Stimulated activated CD8-positive, alpha-beta memory T cell treated with anti-CD3 and anti-CD28 coated beads, Interleukin-4, amount 100 ng/mL, for 1 hour (primary cell): ENCODE measurements at places on chromosomes 2 and 18.

DNA sequence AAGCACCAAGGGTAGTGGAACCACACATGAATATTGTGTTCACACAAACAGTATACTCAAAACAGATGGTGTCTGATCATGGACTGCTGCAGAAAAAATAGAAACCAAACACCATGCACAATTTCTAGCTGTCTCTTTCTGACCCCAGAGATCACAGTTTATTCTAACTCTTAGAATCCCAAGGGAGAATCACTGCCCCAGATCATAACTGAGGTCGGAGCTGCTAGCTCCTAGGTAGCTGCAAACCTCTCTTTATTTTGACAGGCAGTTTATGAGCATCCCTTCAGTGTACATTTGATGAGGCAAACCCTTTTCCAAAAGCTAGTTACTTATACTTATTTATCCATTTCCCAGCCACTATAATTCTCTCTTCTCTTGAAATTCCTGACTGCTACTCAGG is 439.1 kb upstream of the HNMT start:
- DNase-seq = no peak

DNA sequence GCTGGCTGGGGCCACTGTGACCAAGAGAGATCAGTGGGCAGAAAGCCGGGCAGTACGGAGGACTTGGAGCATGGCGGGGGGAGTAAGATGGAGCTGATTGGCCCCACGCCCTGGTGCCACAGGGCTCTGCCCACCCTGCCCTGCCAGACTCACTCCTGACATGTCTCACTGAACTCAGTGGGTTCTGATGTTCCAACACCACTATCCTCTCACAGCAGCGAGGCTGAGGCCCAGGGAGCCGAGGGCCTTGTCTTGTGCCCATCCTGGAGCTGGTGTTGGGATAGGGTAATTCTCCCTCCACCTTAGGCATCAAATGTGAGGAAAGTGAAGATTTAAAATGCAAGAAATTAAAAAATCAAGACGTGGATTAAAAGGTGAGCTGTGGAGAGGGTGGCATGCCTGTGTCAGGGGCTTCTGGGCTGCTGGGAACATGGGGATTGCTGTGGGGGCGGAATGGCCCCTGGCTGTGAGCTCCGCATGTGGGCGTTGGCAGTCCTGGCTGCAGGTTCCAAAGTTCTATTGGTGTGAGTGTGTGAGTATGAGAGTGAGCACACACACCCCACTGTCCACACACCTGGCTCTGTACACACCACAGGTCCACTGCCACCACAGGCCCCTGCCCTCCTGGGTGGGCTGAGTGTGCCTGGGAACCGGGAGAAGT is 283.5 kb upstream of the HS6ST1 start:
- DNase-seq = no peak

DNA sequence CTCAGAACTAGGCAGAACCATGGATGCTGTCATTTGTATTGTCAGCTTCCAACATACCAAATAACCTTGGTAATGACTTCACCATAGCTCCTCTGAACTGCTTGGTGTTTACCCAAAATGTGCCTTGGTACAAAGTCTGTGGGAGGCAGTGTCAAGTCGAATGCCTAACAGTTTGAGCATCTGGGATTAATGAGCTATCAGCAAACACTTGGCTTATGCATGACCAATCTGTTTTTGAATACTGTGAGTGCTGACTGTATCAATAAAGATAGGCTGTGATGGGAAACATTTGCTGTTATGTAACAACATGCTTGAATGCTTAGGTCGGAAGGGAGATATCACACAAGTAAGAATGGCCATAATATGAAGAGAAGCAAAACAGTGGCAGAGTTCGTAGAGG is 455.4 kb downstream of the CMPK2 start:
- DNase-seq = no peak

GRCh38 chr2:160703648-160704585 is 210.3 kb upstream of the RBMS1 start:
- peak; percentile 0 for DNase-seq

DNA sequence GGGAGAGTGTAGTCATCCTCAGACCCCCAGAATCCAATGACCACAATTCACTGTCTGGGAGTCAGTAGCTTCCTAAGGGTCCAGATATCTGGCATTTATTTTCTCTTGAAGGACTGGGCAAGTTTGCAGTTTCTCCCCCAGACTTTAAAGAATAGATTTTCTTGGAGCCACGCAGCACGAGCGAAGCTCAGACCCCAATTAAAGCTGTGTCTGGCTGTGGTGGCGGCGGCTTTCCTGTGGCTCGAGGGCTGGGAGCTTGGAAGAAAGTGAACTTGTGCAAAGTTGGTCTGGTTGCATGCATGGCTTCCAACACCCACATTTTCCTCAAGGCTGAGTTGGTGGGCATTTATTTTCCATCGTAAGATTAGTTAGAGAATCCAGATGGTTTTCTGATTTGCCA is 105.0 kb downstream of the ACKR3 start:
- no peak for DNase-seq

- DNase-seq = no peak
Measured at GRCh38 chr18:10852385-10853303, 296.7 kb downstream of the PIEZO2 start.

DNA sequence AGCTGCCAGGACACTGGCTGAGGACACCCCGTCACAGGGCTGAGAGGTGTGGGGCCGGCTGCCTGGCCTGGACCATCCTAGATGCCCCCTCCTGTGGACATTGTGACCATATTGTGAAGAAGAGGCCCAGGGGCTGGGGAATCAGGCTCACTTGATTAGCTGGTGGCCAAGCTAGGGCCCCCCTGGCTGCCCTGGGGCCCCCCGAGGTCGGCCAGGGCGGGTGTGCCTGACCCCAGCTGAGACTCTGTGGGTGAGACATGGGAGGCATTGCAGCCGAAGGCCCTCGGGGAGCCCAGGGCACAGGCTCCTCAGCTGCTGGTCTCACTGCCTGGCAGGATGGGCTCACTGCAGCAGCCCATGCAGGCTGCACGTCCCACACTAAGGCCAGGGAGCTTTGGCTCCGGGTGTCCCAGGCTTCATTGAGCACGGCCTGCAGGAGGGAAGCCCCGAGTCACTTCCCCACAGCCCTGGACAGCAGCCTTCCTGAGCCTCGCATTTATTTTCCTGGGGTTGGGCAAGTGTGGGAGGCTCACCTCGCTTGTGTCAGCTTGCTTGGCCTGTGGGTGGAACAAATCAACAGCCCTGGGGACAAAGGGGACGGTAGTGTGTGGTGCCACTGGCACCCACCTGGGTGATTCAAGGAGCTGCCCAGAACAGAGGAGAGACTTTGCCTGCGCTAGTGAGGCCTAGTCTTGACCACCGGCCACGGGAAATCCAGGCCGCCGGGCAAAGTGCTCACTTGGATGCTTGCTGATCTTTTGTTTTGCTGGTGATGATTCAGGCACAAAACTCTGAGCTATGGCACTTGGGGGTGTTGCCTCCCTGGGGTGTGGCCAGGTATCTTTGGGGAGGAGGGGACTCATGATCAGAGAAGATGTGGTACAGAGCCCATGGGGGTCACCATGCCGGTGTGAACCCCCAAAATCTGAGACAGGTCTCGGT is 1.3 kb downstream of the GAL3ST2 start:
- DNase-seq = no peak

DNA sequence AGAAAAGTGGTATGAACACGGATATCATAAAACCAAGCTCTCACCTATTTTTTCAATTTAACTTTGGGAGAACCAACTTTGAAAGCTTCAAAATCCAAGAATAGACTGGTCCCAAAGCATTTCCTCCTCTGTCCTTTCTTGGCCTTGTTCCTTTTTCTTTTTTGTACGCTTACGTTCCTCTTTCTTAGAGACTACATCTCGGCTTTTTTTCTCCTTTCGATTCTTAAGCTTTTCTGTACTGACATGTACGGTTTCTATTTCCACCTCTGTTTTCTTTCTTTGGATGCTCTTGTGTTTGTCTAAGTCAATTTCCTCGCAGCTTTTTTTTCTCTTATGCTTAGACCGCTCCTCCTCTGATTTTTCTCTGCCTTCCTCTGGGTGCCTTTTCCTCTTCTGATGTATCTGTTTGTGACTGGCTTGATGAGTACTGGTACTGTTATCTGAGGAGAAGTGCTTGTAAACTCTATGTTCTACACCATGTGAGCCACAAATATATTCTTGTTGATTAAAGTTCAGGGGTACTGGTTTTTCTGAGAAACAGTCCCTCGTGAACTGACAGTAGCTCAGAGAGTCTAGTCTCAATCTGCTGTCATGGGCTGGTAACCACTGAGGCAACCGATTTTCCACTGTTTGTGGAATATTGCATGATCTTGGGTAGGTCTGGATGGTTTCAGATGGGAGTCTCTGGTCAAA is 11.5 kb upstream of the RNU2-63P start:
- no peak for DNase-seq

GRCh38 chr2:134327367-134327766 is 73.5 kb downstream of the MGAT5 start:
- DNase-seq = no peak

GRCh38 chr2:134725876-134726275 is 7.1 kb upstream of the TMEM163 start:
- no peak for DNase-seq

- no peak for DNase-seq
Measured at GRCh38 chr2:130875935-130876334, 39.2 kb downstream of the ARHGEF4 start.
